KBM-7 (cell line): ENCODE measurements at places on chromosomes 16 and 17.

DNA sequence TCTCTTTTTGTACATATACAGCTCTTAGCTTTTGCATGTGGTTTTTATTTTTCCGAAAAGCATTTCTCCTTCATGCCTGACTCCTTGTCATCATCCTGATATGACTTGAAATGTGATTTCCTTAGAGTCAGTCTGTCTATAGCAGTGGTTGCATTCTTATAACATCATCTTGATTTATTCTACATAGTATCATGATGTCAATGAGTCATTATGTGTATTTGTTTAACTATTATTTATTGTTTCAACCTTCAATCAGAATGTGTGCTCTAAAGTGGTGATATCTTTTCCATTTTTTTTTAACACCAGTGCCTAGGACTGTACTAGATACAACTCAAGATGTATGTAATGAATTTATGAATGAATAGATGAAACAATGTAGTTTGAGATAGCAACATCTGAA is 354.9 kb upstream of the CDH8 start:
- no peak for DNase-seq

- DNase-seq: peak; percentile 71
Observed at GRCh38 chr17:48351911-48352332, 78.1 kb downstream of the SKAP1 start.

- no peak for DNase-seq
Observed at GRCh38 chr17:37766971-37767370, 22.1 kb upstream of the HNF1B start.

- DNase-seq: no peak
Observed at GRCh38 chr17:70642059-70642458, 472.7 kb downstream of the KCNJ2 start.

- no peak for DNase-seq
Observed at GRCh38 chr16:57388359-57389086, 16.0 kb upstream of the CCL17 start.

GRCh38 chr16:20307791-20308190 is 19.5 kb downstream of the GP2 start:
- DNase-seq: no peak

DNA sequence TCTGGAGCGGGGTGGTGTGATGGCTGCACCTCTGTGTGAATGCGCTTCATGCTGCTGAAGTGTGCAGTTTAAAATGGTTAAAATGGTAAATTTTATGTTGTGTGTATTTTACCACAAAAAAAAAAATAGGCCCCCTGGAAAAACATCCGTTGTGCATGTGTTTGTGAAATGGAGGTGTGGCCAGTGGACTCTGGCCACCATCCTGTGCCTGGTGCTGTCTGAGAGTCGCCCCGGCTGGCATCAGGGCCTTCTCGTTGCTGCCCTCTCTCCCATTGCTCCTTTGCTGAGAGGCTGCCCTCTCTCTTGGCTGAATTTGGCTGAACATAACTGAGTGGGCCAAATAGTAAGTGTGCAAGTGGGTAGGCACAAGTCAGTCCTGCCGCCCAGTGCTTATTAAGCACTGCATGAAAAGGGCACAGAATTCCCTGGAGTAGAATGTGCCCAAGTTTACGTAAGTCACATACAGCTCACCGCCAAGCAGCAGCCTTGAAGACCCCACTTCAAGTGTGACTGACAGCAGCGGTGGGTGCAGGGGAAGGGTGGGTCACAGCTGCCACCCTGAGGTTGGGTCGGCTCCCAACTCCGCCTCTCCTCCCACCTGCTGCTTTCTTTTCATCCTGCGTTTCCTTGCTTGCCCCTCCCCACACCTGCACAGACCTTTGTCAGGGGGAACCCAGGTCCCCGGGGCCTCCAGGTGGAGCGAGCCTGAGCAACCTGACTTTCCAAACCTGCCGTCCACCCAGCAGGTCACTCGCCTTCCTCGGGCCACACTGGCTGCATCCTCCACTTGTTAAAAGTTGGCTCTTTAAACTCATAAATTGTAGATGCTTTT is 46.8 kb downstream of the FOXK2 start:
- no peak for DNase-seq

DNA sequence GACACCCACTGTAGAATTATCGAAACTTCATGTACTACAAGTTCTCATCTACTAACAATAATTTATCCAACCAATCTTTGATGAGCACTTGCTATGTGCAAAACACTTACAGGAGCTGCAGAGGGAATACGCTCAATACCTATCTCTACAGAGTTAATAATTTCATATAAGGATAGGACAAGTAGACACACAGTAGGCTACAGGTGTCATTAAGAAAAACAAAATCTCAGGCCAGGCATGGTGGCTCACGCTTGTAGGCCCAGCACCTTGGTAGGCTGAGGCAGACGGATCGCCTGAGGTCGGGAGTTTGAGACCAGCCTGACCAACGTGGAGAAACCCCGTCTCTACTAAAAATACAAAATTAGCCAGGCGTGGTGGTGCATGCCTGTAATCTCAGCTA is 91.3 kb upstream of the PLEKHM1 start:
- no peak for DNase-seq

DNA sequence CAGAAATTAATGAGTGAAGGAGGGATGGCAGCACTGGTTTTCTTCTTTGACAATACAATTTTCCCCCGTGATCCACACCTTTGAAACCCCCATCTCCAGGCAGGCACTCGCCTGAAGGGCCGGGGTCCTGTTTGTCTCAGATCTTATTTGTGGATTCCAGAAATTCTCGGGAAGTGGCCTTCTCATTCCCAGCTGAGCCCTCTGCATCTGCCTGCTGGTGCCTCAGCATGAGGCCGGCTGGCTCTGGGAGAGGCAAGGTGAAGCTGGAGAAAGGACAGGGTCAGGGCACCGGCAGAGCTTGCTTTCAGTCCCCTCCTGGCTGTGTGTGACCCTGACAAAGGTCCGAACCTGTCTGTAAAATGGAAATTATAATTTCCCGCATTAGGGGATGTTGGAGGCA is 35.8 kb upstream of the C1QL1 start:
- no peak for DNase-seq

DNA sequence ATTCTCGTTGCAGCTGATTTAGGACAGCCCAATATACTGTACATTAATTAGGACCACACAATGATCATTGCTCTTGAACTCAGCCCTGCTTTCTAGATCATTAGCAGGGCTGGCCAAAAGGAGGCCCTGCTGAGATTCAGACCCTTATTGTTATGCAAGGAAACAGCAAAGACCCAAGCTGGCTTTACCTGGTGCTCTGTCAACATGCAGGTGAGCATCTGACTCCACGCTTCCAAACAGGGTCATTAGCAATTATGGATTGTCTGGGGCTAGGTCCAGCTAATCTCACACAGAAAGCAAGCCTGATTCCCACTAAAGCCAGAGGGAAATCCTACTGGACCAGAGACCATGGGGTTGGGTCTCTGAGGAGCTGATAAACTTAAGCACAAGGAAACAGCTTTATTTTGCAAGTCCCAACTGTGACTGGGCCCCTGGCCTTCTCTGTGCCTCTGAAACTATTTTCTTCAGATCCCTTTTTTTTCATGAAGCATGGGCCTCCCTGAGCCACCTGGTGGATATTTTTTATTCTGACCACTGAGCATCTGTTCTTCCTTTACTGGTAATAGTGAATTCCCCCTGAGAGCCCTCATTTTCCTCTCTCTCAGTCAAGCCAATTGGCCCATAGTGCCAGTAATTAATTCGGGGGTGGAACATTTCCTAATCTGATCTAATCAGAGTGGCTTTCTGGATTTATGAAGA is 236.1 kb downstream of the GRIN2A start:
- no peak for DNase-seq

GRCh38 chr17:9095390-9095789 is 74.1 kb downstream of the NTN1 start:
- no peak for DNase-seq

- DNase-seq: peak; percentile 70
Observed at GRCh38 chr17:10737168-10737622, 7.4 kb upstream of the TMEM220 start.

GRCh38 chr17:50381920-50382319 is 8.9 kb downstream of the EME1 start:
- no peak for DNase-seq

- DNase-seq: no peak
Observed at GRCh38 chr16:82625066-82625968, 1.5 kb upstream of the CDH13 start.

- DNase-seq: no peak
Observed at GRCh38 chr16:11992586-11993524, 16.3 kb downstream of the SNX29 start.

DNA sequence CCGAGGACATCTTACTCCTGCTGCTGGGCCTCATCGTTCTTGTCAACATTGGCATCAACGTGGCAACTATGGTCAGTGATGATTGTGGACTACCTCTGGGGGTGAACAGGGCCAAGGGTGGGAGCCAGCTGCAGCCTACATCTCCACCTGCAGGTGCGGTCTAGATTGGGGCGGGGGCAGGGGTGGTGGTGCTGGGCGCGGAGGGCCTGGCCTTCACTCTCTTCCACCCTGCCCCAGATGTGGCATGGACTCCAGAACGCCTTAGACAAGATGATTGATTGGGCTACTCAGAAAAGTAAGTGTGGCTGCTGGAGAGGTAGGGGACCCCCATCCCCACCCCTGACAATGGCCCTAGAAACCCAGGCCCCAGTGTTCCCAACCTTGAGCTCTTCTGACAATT is 340 bp downstream of the SPEM2 start:
- no peak for DNase-seq

DNA sequence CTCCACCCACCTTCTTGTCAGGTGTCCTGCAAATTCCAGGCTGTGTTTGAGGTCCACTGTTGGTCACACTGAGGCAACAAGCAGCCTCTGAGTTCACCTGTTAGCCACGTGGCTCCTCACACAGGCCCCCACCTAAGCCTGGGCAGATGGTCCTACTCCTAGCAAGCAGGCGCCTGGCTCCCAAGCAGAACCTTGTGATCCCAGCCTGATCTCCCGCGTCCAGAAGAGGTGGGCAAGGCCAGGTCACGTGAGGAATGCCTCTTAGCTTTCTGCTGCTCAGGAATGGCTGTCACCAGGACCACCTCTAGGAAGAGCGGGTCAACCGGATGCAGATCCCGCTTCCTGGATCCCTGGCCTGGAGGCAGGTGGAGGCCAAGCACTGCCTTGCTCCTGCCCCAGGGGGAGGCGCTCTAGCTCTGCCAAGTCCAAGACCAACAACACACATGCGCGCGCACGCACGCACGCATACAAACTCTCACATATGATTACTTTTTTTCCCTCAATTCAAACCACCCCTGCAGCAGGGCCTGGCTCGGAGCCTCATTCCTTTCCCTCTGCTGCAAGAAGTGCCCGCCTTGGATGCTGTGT is 9.5 kb downstream of the CYB561 start:
- DNase-seq: no peak

GRCh38 chr17:1961189-1961588 is 63.9 kb downstream of the RTN4RL1 start:
- DNase-seq: no peak
